ENCODE measurements at places on chromosomes 6 and 20.

DNA sequence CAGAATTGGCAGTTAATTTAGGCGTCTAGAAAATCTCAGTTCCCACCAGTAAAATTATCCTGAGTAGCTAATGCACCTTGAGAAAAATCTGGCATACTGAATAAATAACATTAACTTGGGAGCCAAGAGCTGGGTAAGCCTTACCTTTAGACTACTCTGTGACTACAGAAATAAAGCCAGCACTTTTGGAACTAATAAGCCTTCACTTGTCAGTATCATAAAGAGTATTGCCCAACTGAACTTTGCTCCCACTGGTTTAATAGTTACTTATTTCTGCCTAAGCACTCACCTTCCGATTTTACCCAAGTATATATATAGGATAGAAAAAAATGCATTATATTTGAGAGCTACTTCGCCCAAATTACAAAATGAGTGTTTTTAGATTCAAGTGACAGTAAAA lies 10.7 kb downstream of the FAM8A1 start:
- no peak for DNase-seq

DNA sequence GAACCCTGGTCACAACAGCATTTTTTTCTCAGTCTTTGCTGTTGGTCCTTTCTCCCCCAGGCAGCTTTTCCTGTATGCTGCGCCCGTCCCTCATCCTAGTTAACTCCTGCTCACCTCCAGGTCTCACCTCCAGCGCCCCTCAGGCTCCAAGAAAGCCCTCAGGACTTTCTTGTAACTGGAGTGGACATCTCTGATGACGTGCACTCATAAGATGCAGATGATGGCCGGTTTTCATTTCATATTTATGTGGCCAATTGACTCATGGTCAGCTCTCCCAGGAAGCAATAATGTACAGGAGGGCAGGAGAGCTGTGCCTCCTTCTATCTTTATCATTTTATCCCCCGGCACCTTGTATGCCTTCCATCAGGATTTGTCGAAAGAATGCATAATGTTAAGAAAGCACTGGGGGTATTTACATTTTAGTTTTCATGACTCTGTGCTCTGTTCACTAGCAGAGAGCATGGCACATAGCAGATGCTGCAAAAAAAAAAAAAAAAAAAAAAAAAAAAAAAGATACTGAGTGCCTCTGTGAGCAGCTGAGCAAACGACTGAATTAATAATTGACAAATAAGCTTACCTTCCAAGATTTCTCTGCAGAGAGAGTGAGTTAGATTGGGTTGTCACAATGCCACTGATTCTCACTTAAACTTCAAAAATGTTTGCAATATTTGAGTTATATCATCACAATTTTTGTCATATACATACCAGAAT lies 170.2 kb downstream of the DOK5 start:
- DNase-seq: no peak

DNA sequence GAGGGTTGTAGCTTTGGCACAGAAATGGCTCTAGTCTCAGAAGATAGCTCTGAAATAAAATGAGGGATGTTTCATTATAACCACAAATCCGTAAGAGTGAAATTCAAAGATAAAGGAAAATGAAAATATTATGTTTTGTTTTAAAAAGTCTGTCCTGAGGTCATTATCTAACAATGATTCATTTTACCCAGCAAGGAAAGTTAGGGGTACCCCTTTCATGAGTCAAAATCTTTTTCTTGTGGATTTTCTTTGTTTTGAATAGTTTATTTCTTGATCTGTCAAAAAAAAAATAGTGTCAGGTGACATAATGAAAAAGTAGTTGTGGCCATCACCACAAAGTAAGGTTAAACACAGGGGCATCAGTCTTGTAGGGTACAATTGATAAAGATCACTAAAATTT lies 59.7 kb upstream of the MYB start:
- DNase-seq: no peak

DNA sequence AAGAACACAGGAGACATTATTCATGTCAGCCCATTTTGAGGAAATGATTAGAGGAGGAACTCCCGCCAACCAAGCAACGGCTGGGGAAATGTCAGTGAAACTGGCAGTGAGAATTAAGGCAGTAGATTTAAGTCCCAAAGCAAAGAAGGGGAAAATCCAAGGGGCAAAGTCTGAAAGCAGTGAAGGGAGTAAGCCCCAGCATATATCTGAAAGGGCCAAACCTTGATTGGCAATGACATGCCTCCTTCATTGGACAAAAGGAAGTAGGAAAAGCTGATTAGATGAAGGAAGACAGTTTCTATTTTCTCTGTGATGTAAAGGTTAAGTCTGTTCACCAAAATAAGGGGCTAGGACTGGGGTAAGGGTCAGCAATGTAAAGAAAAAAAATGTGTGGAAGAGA lies 190.3 kb downstream of the RNF144B start:
- DNase-seq: no peak

DNA sequence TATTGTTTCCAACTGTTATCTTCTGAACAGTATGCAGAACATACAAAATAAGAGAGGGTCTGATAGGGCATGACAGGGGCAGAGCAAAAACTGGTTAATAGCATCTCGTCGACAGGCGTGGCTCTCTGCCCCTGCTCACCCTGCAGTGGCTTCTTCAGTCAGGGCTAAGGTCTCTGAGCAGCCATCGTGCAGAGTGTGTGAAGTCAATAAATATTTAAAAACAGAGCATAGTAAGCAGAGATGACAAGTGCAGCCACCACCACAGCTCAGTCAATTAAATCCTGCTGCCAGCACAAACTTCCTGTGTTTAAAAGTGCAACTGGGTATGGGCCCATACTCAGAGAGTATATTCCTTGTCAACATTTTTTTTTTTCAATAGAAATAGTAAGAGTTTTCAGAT lies 373.4 kb upstream of the AGPAT4 start:
- DNase-seq: no peak

- DNase-seq: peak; percentile 41
These were observed 6.2 kb upstream of the SOX4 start for GRCh38 chr6:21587179-21587960.

DNA sequence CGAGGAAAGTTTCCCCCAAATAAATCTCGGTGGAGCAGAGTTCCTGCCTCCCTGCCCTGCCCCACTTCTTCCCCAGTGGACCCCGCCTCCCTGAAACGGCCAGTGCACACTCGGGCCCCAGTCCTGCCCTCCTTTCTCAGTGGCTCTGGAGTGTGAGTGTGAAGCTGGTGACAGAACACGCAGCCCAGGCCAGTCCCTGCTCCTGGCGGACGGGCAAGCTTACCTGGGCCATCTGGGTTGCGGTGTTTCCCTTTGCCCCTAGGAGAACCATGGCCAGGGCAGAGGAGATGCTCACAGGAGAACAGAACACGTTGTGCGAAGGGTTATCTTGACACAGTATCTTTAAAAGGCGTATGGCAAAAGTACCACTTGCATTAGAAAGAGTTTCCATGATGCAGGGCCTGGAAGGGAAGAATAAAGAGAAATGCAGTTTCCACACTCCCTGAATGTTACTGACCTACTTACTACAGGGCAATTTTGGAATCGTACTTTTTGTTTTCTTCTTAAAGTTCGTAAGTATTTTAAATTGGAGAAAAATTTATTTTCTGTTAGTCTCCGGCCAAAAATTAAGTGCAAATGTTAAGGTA lies 2.8 kb downstream of the SERPINB9 start:
- no peak for DNase-seq

GRCh38 chr20:11676630-11677287 lies 240.9 kb upstream of the BTBD3 start:
- DNase-seq: peak; percentile 76

DNA sequence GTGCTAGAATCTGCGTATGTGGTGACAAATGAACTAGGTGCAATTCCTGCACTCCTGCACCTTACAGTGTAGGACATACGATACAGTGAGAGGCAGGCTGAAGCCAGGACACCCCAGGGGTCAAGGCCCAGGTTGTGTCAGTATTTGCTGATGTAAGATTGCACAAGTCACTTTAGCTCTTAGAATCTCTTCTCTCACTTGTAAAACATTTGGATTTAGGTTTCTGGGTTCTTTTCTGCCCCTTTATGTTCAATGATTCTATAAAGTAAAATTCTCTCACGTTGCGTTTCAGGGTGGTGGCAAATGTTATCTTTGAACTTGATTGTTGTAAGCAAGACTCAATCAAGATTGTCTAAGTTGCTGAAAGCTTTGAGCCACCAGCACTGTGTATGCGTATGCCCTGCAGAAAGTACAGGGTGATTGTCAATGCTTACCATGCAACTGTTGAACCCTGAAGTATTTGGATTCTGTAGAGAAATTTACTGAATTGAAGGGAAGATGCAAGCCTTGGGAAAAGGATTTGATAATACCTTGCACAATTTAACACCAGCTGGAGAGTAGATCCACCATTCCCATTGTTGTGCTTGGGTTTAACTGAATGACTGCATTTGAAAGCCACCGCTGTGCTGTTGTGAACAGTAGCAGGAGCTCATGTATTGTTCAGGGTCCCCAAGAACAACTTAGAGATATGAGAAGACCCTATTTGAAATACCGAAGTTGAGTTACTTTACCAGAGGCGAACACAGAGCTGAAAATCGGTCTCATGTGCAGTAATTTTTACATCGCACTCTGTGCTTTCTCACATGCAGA lies 106.1 kb upstream of the CITED2 start:
- DNase-seq: no peak

- DNase-seq: peak; percentile 11
These were observed 6.6 kb upstream of the ELOVL2 start for GRCh38 chr6:11050731-11051130.

DNA sequence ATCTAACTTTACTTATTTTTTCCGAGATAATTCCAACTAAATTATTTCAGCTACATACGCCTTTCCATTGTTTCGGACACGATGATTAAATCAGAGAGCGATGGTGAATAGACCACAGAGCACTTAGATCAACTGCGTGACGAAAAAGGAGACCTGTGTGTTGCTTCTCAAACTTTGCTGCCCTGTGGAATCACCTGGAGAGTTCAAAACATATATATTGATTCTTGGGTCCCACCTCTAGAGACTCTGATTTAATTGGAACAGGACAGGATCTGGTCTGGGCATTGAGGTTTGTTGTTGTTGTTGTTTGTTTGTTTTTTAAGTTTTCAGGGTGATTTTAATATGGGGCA lies 401 bp upstream of the TNFRSF21 start:
- no peak for DNase-seq

DNA sequence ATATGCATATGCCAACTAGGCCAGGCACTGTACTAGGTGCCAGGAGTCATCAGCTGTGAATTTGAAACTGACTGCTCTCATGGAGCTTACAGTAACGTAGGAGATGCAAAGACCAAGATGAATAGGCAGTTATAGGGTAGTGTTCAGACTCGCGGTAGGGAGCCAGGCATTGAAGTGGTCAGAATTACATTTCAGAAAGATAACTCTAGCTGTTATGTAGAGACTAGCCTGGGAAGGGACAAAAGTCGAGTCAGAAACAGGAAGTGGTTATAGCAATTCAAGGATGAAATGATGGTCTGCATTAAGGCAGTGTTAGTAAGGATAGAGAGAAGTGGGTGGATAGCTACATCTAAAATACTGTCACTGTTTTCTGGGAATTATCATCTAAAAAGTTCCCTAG lies 56.6 kb downstream of the PCMT1 start:
- no peak for DNase-seq

DNA sequence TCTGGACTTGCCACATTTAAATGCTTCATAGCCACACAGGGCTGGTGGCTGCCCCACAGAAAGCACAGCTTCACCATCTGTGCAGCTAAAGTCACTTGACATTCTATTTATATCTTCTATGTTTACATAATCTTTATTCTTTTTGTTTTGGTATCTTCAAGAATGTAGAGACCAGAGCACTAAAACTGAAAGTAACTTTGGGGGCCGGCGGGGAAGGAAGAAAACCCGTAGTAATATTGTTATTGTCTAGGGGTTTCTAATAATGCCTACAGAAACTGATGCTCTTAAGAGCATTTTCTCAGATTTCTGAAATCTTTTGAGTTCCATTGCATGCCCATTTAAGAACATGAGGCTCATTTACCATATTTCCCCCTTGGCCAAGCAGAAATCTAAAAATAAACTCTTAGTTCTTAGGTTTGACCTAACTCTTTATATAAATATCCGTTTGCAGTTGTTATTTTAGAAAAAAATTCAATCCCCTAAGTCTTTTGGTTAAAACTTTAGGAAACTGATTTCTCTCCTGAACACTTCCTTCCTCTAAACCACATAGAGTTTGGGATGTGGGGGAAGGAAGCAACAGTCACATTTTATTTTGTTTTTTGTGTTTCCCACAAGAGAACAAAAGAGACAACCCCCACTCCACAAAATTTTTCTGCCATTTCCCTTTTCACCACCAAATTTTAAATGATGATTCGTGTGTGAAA lies 207.6 kb downstream of the OGFRL1 start:
- peak; percentile 6 for DNase-seq

GRCh38 chr6:29831776-29832175 lies 4.2 kb downstream of the HLA-G start:
- no peak for DNase-seq

DNA sequence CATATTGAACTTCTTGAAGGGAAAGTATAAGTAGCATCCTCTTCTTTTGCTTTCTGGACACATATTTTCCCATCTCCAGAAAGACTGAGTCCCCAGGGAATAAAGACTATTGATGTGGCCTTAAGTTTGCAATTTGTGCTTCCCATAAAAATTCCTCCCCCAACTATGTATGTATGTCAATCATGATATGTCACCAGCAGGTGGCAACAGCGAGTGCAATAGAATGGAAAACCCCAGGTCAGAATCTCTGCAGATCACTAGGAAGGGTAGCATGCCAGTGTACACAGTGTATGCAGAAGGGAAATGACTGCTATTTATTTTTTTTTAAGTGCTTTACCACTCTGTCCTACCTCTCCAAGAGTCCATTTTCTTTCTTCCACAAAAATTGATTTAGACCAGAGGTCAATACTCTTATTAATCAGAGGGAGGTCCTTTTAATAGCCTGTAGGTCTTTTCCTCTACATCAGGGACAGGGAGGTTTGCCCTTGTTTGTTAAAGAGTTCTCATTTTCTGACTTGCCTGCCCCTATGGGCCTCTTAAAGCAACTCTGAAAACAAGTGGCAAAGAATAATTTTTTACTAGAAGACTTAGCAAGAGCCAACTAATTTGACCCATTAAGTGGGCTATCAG lies 61.4 kb downstream of the BMP2 start:
- DNase-seq: peak; percentile 68

DNA sequence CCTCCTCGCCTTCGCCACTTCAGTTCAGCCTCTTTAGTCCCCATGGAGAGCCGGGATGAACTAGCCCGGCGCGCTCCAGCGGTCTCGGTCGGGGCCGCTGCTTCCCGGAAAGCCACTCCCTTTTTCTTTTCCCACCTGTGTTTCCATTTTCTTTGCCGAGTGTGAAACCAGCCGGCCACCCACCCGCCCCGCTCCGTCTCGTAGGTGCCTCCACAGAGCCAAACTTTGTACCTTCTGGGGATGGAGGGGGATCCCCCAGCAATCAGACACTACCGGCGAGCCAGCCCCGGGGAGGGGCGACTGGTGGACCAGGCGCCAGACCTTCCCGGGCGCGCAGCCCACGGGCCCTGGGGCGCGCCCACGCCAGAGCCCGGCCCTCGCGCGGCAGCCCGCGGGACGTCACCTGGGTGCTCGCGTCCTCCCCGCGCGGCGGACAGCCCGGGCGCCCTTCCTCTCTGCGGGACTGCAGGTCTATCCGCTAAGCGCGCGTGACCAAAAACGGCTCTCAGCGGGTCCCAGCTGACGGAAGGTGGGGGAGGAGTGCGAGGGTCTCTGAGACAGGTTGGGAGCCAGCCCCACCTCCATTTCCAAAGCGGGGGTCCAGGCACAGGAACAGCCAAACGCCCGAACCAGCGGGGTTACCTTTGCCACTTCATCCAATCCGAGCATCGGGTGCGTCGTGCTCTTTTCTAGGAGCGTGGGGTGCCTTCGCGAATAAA lies at the start of gene MCHR2:
Gene MCHR2, minus strand, starts transcription at position 691 of the 719 bp plus-strand sequence. CDS start 38,076 bp downstream, outside the sequence.
- no peak for DNase-seq
